NCI-H524 treated with DMSO at 0.1 percent for 48 hours (cell line): ENCODE measurements at places on chromosomes 11 and 22.

DNA sequence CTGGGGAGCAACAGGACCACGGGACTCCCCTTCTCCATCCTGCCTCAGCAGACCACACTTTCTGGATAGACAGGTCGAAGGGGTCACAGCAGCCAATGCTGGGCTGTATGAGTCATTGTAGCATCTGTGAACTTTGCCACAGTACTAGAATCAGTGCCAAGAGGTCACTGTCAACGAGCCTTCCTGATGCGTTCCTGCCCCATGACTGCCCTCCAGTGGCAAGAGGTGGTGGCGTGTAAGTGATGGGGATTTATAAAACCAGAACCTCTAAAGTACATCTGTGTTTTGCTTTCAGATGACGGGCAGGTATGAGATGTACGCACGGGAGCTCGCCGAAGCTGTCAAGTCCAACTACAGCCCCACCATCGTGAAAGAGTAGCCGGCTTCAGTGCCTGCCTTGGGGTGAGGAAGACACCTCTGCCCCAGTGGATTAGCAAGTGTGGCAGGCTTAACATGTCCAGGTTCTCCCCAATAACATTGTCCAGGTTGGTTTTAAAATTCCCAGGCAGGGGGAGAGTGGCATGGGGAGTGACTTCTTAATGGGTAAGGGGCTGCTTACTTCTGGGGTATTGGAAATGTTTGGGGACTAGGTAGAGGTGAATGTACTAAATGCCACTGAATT is 29.4 kb downstream of the GUCD1 start:
- no peak for DNase-seq

DNA sequence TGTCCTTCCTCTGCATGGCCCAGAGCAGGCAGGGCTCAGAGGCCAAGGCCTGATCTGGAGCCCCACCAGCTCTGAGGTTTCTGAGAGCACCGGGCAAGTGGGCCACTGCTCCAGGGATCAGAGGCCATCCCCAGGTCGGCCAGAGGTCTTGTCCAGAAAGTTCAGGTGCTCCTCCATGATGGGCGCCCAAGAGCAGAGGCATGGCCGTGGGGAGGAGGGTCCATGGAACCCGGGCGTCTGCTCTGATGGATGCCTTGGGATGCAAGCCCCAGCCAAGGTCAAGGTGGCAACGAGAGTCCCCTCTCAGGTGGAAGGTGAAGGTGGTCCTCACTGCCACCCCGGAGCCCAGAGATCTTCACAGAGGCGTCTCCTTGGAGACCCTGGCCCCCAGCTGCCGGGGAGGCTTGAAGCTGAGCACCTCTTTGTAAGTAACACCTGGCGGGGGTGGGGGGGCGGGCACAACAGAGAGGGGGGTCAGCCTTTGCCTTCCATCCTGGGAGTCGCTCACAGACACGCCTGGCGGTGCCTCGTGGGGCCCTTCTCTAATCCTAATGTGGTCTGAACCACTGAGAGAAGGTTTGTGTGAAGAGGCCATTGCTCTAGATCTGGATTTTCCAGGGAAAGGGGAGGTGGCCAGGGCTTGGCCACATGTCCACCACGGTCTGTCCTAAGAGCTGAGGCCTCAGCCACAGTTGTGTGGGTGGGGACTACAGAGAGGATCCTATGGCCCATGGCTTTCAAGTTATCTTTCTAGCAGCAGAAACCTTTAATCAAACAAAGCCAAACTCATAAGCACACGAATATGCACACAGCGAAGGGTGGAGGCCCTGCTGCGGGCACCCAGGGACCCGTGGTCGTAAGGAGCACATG is 2.2 kb upstream of the HDAC10 start:
- DNase-seq, result no peak

GRCh38 chr22:47631571-47632102 is 869.2 kb downstream of the TBC1D22A start:
- peak; percentile 65 for DNase-seq

GRCh38 chr11:38384568-38384967 is 1786.5 kb upstream of the RAG2 start:
- no peak for DNase-seq

- DNase-seq, result no peak
Observed at GRCh38 chr11:68651208-68651984, 32.9 kb upstream of the GAL start.

DNA sequence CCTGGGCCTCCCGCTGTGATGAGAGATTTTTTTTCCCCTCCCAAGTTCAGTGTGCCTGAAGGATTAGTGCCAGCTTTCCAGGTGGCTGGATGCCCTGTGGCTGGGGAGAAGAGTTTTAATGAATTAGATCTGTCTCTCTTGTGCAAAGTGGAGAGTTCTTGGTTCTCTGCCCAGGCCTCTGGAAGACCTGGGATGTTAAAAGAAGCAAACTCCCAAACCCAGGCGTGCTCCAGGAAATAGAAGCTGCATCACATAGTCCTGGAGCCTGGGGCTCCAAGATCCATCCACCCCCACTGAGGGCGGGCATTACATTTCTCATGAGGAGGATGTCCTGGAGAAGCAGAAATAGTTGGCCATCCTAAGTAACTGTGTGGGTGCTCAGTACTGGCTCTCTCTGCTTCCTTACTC is 30.6 kb downstream of the SDHAF2 start:
- peak; percentile 31 for DNase-seq

DNA sequence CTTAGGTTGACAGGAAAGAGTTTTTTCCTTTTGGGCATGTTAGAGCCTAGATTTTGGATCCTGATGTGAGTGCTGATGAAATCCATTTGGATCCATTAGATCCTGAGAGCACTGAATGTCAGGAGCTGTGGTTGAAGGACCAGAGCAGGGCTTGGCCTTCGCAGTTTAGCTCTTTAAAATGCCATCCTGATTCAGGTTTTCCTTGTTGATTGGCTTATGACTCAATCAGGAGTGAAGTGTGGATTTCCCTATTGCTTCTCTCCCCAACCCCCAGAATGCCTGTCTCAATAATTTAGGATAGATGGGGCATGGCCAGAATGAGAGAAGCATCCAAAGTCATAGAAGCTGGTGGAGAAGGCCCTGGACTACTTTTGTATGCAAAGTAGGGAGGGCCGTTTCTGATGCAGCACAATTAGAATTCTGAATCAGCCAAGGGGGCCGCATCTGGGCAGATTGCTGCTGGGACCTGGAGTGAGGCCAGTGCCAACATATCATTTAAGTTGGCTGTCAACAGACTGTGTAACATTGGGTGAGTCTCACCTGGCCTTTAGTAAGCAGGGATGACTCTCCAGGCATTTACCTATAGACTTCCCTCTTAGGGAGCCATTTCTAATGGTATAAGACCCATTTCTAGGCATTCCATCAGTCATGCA is 80.5 kb downstream of the TEAD1 start:
- no peak for DNase-seq

DNA sequence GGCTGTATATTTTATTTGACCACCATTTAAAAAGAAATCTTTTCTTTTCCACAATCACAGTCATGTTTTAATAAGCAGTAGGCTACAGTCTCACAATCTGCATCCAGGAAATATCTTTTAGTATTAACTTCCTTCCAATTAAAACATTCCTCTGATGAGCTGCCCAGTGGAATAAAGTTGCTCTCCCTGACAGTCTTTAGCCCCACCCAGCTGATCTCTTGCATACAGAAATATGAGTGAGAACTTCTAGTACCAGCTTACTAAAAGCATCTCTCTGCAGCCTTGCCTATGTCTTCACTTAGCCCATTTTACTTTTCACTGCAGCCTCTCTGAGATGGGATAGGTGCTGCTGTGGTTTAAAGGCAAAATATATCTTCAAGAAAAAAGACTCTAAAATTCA is 143.4 kb upstream of the ANO3 start:
- DNase-seq, result no peak

GRCh38 chr22:30305519-30305905 is 16.2 kb upstream of the CASTOR1 start:
- no peak for DNase-seq

DNA sequence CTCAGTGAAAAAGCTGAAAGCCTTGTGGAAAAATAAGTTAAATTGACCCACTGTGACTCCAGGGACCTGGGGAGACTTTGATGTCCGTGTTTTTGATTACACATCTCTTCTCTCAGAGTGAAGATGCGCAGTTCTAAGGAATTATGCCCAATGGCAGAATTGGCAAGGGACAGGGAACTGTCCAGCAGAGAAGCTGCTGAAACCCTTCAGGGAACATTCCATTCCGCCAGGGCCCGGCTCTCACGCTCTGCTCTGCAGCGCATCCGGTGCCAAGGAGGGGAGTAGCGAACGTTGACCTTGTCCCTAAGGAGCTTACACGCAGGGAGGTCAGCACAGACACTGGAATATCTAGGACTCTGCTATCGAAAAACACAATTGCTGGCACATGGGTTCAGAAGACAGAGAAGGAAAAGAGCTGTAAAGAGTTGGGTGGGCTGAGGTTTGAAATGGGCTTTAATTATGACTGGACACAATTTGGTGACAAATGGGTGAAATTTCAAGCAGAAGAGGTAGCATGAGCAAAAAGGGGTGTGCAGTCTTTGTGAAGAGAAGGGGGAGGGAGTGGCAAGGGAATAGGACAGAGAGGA is 64.5 kb upstream of the B3GAT1 start:
- no peak for DNase-seq

DNA sequence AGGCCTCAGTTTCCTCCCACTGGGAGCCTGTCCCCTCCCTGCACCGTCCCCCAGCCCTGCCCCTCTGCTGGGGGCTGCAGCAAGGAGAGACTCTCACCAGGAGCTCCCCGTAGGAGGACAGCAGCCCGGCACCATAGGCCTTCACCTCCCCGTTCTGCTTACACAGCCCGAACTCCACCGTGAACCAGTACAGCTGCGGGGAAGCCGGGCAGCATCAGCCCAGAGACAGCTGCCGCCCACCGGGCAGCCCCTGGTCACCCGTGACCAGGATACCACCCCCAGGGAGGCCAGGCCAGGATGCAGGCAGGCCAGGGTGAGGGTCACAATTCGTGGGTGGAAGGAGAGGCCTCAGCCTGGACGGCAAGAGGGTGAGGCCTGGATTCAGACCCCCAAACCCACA is 4.6 kb upstream of the INS start:
- DNase-seq, result no peak

- no peak for DNase-seq
Observed at GRCh38 chr11:123235117-123235655, 40.1 kb upstream of the CLMP start.

- DNase-seq, result no peak
Observed at GRCh38 chr11:104892723-104893511, 5.3 kb downstream of the CASP12 start.

GRCh38 chr11:95084509-95084908 is 5.1 kb upstream of the ENDOD1 start:
- no peak for DNase-seq

GRCh38 chr22:28014211-28015045 is 95.4 kb upstream of the PITPNB start:
- no peak for DNase-seq

DNA sequence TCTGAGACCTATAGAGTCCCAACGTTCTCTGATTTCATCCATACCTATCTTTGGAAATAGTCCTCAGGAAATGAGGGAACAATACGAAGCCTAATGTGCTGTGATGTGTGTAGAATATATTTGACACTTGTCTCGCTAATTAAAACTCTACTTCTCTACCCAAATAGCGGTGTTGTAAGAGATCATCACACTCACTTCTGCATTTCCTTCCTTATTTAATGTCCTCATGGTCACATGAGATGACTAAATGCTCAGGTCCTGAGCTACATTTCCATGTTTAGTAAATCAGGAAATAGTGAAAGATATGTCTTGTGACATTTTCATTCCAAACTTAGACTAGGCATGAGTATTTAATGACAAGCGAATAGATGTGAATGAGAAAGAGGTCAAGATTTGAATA is 112.3 kb downstream of the MAML2 start:
- no peak for DNase-seq
